ENCODE measurements at places on chromosomes 4 and X.

- DNase-seq: peak; percentile 6
These were observed 48.5 kb downstream of the AWAT2 start for GRCh38 chrX:70001269-70001668.

DNA sequence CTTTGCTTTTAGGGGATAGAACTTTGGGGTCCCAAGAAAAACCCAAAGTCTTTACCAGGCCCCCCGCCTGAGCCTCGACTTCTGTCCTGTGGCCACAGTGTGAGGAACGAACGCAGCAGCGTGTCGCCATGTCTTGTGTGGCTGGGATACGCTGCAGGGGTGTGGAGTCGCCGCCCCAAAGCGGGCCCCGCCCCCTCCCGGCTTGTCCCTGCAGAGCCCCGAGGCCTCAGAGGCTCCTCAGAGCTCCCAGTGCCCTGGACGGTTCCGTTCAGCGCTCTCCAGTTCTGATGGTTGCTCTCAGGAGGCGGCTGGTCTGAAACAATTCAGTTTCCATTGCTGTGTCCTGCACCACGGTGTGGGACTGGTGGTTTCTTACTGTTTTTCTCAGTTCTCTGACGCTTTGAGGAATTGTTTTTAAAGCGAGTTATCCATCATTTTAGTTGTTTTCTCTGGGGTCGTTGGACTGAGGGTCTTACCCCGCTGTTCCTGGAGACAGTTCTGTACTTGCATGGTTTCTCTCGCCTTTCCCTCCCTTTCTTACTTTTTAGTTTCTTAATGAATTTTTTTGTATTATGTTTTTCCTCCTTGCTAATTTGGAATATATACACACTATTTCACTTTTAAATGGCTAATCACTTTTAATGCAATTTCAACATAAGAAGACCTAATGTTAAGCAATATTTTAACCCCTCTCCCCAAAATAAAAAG lies 1.6 kb upstream of the IDUA start:
- peak; percentile 61 for DNase-seq

DNA sequence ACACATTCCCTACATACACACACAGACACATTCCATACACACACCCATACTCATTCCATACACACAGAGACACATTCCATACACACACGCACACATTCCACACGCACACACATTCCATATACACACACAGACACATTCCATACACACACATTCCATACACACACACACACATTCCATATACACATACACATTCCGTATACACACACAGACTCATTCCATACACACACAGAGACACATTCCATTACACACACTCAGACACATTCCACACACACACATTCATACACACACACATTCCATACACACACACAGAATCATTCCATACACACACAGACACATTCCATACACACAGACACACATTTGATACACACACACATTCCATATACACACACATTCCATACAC lies 15.2 kb downstream of the LINC00632 start:
- peak; percentile 75 for DNase-seq

DNA sequence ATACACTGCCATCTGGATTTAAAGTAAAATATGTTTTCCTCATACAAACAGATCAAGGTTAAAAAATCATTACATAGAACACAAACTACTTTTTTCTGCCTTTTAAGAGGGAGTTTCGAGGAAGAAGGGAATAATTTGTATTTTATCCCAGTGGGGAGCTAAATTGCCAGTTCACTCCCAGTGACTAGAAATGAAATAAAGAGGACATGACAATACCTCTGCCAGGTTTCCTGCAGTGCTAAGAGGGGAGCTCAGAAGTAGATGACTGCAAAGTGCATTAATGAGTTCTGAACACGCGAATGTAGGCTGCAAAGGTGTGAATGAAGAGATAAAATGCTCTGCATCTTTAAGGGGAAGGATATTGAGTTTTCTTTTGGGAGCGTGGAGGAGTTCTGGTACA lies 69.7 kb downstream of the SRPX start:
- DNase-seq: no peak

DNA sequence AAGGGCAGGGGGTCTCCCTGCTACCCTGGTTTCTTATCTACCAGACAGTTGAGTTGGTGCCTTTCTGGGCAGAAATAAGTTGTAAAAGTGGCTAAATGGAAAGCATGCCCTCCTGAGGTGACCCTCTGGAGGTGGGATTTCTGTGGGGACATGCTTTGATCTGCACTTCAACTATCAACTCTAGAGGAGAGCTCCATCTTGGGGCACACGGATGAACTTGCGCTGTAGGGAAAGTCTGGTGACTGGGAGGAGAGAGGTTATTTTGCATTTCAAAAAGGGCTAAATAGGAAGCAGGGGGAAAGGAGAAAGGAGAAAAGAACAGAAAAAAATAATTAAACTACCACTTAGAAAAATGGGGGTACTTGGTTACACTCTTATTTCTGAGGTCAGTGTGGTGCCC lies 12.7 kb upstream of the RHOXF2B start:
- DNase-seq: no peak

DNA sequence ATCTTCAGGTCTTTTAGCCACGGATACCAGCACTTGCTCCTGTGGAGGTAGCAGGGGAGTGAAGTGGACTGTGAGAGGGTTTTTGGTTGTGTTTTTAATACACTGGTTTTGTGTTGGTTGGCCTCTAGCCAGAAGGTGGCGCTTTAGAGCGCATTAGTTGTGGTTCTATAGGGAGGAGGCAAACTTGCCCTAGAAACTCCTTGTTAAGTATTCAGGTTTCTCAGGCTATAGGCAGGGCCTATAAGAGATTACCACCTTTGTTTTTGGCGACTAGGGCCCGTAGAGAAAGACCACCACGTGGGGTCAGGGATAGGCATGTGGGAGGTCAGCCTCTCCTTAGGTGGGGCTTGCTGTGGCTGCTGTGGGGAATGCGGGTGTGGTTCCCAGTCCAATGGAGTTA lies 221.6 kb upstream of the SPANXN4 start:
- no peak for DNase-seq

DNA sequence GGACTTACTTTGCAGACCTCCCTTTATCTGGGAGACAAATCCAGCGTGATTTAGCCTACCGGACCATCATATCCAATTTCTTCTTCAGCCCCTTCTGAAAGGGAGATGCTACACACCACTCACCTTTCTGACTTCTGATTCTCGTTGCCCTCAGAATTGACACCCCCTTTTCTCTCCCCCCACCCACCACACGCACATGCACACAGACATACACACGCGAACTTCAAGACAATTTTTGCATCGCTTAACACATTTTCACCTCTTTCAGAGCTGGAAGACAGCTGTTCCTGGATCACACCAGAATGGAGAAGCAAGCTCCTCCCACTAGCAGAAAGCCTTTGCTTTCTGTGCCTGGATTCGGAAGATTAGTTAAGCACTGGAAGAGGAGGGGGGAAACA lies 1.0 kb upstream of the SNCA start:
- DNase-seq: peak; percentile 75

DNA sequence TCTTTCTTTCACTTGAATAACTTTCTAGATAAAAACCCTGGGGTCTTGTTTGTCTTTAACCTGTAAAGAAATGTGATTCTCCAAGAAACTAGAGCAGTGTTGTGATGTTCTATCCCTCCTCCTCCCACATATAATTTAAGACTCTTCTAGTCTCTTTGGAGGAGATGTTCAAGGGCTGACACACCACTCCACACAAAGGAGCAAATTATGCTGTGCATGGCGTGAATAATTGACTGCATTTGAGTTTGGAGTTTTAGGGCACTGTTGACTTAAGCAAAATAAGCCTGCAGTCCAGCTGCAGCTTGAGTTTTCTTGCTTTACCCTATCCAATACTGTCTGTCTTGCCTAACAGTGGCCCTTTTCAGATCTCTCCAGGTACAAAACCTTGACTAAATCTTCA lies 119.7 kb downstream of the CHRDL1 start:
- DNase-seq: no peak

GRCh38 chr4:79865201-79865597 lies 207.8 kb downstream of the ANTXR2 start:
- no peak for DNase-seq

DNA sequence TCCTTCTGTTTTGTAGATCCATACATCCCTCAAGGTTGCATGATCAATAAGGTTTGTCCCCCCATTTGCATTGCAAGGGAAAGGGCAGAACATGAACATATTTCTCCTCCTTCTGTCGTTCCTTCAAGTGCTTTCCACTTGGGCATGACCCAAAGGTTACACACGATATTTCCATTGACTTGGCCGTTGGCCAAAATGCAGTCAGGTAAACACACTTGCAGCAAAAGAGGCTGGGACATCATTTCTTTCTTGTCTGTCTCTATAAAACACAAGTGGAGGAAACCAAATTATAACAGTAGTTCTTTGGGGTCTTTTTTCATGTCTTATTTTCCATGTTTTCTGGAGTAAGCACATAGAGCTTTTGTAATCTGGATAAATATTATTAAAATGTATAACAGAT lies 156.1 kb downstream of the FRAS1 start:
- peak; percentile 26 for DNase-seq

GRCh38 chr4:82555276-82555675 lies 6.5 kb downstream of the TMEM150C start:
- DNase-seq: peak; percentile 40

DNA sequence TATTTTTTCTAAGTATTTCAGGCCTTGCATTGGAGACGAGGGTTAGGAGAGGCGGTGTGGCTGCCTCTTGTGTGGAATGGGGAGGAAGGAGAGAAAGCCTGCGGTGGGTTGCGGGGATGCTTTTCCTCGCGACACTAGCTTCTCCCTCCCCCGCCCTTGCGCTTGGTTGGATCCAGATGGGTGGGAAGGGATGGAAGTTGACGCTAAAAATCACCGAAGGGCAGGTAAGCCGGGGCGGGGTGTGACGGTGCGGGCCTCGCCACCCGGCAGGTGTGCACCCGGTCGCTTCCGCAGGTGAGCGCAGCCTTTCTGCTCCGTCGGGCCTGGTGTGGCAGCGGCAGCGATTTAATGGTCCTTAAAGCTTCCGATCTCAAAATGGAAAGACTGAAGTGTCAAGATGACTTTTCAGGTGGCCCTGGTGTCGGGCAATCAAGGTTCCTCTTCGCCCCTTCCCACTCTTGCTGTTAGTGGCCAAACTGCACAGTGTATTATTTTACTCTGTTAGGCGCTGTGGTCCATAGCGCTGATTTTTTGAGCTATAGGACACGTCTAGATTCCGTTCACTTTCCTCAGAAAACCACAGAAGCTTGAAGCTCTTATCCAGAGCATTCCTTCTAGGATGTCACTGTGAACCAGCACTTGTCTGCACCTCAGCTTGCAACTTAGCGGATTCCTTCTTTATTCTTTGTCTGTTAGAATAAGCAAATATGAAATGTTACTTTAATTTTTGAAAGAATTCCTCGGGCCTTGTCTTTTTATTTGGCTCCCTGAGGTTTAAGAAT lies 765 bp downstream of the ENOPH1 start:
- DNase-seq: no peak

- no peak for DNase-seq
These were observed 23.8 kb upstream of the CD38 start for GRCh38 chr4:15754323-15754722.

DNA sequence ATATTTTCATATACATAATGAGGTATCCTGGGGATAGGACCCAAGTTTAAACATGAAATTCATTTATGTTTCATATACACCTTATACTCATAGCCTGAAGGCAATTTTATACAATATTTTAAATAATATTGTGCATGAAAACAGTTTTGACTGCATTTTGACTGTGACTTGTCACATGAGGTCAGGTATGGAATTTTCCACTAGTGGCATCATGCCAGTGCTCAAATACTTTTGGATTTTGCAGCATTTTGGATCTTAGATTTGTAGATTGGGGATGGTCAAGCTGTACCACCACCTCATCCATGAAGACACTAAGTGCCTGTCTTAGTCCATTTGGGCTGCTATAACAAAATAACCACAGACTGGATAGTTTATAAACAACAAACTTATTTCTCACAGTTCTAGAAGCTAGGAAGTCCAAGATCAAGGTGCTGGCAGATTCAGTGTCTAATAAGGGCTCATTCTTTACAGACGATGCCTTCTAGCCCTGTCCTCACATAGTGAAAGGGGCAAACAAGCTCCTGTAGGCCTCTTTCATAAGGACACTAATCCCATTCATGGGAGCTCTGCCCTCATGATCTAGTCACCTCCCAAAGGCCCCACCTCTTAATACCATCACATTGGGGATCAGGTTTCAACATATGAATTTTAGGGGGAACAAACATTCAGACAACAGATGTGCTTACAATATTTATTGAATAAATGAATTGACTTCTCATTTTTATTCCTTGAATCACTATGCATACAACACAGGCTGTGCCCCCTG lies 9.4 kb downstream of the NUDT6 start:
- no peak for DNase-seq

- DNase-seq: no peak
These were observed 78.9 kb upstream of the MTM1 start for GRCh38 chrX:150489359-150490015.

DNA sequence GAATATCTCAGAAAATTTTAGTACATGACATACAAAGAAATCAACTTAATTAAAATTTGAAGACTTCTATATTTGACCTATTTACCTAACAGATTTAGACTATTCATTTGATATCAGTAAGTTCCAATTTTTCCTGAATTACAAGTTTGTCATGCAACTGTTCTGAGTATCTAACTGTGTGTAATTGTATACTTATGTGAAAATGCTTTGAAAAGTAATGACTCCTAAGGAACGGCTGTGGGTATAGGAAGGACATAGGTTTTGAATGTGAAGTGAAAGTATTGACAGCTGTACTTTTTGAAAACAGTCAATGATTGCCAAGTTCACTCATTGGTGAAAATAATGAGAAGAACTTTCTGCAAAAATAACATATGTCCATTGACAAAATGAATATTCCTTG lies 2.9 kb downstream of the GRIA2 start:
- no peak for DNase-seq

- no peak for DNase-seq
These were observed 373 bp upstream of the INTS6L start for GRCh38 chrX:135520022-135520552.

GRCh38 chrX:13208281-13208935 lies 111.4 kb downstream of the ATXN3L start:
- DNase-seq: no peak

DNA sequence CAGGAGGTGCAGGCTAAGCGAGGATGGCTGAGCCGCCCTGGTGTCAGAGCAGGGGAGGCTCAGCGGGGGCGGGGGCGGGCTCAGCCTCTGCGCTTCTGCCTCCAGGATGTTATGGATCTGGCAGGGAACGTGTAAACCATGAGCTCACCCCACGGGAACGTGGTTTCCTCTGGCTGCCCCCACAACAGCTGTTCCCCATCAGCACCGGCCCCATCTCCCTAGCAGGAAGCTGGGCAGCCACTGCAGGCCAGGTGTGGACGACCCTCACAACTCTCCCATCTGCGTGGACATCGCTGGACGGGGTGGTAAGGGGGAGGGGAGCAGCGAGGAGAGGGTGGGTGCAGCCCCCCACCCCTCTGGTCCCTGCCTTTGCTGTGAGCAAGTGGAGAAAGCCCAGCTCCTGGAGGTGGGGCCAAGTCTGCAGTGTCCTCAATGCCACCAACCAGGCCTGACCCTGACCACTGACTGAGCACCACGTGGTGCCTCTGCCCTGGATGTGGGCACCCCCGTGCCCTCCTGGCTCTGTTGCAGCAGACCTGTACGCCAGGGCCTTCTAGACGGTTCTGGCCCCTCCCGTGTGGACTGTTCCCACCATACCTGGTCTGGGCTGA lies 28.1 kb upstream of the SPON2 start:
- DNase-seq: peak; percentile 95

GRCh38 chr4:153038623-153039311 lies 102.6 kb downstream of the FHDC1 start:
- DNase-seq: no peak

GRCh38 chr4:55768291-55768690 lies 51.3 kb upstream of the EXOC1L start:
- DNase-seq: no peak

All from lung (tissue), 17 donors.